ENCODE measurements at places on chromosomes 11 and 22.

DNA sequence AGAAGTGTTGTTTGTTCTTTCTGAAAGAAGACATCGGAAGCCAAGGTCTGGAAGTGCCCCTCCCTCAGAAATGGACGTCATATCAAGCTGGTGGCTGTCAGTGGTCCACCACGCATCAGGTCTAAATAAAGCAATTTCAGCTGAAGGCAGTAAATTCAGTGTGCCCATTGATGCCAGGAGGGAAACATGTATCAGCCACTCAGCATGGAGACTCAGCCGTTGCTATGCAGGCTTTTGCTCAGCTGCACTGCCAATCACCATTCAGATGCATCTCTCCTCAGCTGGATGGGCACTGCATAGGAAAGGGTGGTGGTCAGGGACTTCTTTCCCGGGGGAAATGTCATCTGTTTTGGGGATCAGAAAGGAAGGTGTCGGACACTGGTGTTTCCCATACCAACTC, 878.2 kb downstream of the NTM start:
- DNase-seq, result no peak

- peak; percentile 32 for DNase-seq
Measured at GRCh38 chr11:20397281-20397680, 9.8 kb downstream of the PRMT3 start.

DNA sequence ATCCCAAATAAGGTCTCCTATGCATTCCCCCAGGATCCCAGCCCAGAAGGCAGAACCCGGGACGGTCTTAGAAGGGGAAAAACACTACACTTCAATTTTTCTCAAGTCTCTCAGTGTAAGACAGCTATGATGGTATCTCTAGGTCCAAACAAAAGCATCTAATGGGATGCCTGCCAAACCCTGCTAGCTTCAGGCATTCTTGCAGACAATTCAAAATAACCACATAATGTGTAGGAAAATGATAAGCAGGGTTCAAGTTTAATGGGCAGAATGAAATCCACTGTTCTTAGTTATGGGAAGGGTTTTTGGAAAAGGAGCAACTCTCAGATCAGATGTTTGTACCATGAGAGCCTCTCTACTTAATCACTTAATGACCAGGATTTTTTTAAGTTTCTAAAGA, 119.8 kb upstream of the ANO1 start:
- peak; percentile 24 for DNase-seq

DNA sequence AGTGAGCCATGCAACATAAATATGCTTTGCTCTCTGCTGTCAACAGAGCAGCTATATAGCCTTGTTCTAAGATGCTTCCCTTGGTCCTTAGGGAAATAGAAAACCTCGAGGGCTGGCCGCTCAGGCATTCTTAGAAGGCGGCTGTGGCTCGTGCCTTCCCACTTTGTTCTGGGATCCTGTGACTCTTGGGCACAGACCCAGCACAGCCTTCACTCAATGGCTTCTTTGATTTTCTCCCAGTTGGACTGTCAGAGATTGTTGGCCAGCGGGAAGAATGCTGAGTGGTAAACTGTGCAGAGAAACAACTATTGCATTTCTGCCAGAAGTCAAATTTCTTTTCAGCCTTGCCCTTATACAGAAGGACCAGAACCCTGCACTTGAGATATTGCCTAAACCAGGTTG, 9.5 kb upstream of the MICAL2 start:
- no peak for DNase-seq

DNA sequence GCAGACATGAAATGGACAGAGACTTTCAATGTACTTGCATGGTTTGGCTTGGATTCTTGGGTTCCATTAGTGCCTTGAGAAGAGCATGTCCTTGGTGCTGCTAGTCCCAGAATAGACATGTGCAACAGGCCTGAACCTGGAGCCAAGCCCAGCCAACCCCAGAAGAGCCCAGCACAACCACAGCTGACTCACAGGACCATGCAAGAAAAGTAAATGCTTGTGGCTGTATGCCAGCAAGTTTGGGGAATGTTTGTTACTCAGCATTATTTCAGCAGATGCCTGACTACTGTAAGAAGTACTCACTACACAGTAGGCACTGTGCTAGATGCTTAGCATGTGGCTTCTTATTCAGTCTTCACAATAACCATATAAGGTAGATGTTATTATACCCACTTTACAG, 39.2 kb upstream of the HMGXB4 start:
- no peak for DNase-seq

GRCh38 chr11:6862961-6863360, at the start of gene OR10A2:
Gene OR10A2 (plus strand): TSS chr11:6863057. CDS start chr11:6869755, 6,698 bp downstream.
- peak; percentile 2 for DNase-seq

DNA sequence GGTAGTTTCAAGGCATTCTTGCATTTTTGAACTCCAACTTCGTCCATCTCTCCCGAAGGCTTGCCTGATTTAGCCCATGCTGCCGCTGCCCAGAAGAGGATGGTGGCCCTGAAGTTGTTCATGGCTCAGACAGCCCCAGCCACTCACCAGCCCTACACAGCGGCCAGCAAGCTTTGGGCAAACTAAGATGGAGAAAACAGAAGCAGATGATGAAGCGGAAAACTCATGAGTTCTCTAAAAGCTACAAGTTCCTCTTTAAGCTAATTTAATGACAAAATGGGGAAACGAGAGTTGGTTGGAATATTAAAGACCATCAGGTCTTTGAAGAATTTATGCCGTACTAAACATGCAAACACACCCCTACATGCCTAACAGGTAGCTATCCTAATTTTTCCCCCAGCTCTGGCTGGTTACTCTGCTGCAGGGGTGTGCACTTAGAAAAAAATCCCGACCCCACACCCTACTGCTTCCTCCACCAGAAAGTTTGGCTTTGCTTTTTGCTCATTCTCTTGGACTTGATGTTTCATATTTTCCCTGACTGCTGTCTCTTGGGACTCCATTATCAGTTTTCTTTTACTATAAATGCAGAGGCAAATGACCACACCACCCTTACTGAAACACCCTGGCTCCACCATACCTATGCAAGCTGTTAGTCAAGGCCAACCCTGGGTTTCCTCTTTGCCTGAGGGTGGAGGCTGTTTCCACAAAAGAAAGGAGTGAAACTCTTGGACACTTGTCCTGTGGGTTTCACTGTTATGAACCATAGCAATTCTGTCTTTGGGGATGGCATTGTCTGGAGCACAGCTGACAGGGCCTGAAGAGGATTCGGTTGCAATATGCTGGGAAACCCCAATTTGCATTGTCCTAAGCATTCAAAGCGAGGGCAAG, at the start of gene MPEG1:
Gene MPEG1, minus strand, starts transcription at position 184 of the 888 bp plus-strand sequence. Its CDS starts 62 bp downstream, at position 122.
- no peak for DNase-seq

GRCh38 chr11:73670808-73671207, 24.4 kb downstream of the PLEKHB1 start:
- DNase-seq, result no peak

DNA sequence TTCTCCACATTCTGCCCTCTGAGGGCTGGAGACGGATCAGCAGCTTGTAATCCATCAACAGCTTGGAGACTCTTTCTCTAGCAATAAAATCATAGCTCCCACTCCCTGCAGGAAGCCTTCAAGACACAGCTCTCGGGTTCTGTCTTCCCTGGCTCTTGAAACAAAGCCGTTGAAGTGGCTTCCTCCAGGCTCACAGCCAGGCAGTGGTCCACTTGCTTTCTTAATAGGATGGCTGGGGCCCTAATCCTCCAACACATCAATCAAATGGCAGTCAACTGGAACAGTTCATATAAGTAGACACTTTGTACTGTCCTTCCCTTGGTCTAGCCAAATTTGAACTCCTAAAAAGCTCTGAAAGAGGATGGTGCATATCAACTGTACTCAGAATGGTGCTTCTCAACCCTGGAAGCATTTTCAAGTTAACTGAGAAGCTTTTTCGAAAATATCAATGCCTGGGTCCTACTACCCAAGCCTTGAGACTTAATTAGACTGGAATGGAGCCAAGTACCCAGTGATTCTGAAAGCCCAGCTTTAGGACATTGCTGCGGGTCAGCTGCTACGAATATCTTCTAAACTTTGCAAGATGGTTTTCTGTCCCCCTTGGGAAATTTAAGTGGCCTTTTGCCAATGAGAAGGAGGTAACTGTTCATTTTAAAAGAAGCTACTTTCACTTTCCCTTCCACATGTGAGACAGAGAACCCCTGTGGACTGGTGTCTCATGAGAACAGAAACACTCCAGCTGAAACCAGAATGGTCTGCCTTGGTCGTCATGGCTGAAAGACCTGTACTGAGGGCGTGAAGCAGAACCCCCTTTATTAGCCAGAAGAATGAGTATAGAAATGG, 74.7 kb downstream of the SC5D start:
- peak; percentile 15 for DNase-seq

GRCh38 chr11:93248602-93249001, 50.8 kb upstream of the SLC36A4 start:
- no peak for DNase-seq

DNA sequence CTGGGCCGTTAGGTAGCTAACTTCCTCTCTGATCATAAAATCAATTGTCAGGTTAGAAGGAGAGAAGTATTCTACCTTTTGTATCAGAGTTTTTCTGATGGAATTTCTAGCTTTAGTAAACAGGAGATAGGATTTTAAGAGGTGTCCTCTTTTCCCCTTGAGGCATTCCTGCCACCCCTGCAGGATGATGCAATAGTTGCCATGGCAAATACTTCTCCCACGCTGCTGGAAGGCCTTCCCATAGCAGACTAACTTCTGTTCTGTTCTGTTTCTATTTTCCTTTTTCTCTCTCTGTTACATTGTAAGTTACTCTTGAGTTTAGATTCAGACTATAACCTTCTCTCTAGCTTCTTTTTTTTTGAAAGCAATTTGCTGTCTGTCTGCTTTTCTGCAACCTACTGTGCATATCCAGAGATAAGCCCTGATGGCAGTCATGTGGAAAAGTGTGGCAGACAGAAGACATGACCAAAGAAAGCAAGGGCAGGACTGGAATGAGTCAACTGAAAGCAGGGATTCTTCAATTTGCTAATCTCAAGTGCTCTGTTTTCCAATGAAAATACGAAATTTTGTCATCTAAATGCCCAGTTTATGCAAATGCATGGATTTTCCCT, 679.1 kb downstream of the DLG2 start:
- no peak for DNase-seq

GRCh38 chr11:118312328-118312727, 7.8 kb downstream of the CD3E start:
- DNase-seq, result no peak

All from astrocyte of the cerebellum (primary cell).